Effector memory CD4-positive, alpha-beta T cell (primary cell): ENCODE measurements at places on chromosomes 11 and 22.

- no peak for DNase-seq
Measured at GRCh38 chr11:112864672-112865071, 96.5 kb upstream of the NCAM1 start.

- no peak for DNase-seq
Measured at GRCh38 chr11:69874178-69874983, 55.2 kb upstream of the FGF3 start.

GRCh38 chr11:123040111-123040432, 21.9 kb downstream of the HSPA8 start:
- DNase-seq = no peak

DNA sequence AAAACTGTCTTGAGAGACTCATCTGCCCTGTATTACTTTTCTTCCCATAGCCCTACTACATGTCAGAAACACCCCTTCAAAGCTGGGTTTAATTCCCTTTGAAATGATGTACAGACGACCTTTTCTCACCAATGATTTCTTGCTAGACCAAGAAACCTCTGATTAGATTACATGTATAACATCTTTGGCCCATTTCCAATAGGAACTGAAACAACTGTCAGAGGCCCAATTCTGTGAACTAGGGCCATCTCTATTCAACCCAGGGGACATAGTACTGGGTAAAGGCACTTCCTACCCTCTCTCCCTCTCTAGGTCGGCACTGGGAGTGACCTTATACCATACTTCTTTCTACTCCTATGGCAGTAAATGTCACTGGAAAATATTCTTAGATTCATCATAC, 19.4 kb downstream of the NPAT start:
- no peak for DNase-seq

DNA sequence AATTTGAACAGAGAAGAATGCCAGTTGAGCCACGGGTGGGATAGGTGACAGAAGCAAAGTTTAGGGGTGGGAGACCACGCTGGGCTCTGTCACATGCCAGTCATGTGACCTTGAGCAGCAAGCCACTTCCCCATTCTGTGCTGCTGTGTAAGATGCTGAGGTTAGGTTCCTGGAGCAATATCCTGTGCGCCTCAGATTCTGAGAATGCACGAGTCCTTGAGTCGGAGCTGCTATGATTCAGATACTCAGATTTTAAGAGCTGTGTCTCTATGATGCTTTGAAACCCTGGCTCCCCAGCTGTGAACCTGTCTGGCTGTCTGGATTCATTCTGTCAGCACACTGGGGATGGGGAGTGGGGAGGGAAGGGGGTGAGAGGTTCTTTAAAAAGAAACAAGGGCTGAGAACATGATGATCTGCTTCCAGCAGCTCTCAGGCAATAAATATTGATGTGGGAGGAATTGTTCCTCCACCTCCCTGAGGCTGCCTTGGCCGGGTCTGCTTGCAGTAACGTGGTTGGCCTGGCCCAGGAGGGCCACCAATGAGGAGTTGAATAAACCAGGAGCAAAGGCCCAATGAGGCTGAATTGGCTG, 24.0 kb downstream of the SLCO2B1 start:
- no peak for DNase-seq

GRCh38 chr11:72391638-72392423, 42.5 kb downstream of the CLPB start:
- no peak for DNase-seq

GRCh38 chr11:88657076-88657738, 319.7 kb upstream of the CTSC start:
- DNase-seq = no peak

- DNase-seq = no peak
Measured at GRCh38 chr11:15361316-15361715, 246.6 kb downstream of the INSC start.

DNA sequence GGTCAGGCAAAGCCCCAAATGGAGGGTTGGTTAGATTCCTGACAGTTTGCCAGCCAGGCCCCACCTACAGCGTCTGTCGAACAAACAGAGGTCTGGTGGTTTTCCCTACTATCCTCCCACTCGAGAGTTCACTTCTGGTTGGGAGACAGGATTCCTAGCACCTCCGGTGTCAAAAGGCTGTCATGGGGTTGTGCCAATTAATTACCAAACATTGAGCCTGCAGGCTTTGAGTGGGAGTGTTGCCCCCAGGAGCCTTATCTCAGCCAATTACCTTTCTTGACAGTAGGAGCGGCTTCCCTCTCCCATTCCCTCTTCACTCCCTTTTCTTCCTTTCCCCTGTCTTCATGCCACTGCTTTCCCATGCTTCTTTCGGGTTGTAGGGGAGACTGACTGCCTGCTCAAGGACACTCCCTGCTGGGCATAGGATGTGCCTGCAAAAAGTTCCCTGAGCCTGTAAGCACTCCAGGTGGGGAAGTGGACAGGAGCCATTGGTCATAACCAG, 4.7 kb upstream of the TTC36 start:
- no peak for DNase-seq

GRCh38 chr22:33578752-33579151, 341.5 kb downstream of the LARGE1 start:
- DNase-seq = no peak

GRCh38 chr11:33256031-33256812, 959 bp upstream of the HIPK3 start:
- no peak for DNase-seq

- no peak for DNase-seq
Measured at GRCh38 chr11:47533690-47534151, 19.2 kb downstream of the CELF1 start.

- no peak for DNase-seq
Measured at GRCh38 chr11:67252831-67253239, 13.4 kb upstream of the GRK2 start.

GRCh38 chr11:64884019-64884418, 5.6 kb upstream of the EHD1 start:
- DNase-seq = no peak

DNA sequence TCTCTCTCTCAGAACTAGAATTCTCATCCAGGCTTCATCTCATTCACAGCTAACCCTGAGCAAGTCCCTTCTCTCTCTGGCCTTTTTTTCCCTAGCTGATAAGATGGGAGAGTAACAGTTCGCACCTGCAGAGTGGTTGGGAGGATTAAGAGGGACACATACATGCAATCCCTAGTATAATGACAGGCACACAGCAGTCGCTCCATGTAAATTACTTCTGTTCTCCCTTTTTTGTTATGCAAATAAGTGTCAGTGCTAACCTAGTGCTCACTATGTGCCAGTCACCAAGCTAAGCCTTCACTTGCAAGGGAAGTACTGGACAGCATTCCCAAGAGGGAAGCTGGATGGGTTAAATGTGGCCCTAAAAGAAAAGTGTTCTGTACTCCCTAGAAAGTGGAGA, 63.4 kb downstream of the TENM4 start:
- no peak for DNase-seq

- DNase-seq = no peak
Measured at GRCh38 chr22:28064920-28065319, 145.9 kb upstream of the PITPNB start.

- no peak for DNase-seq
Measured at GRCh38 chr11:117218133-117218915, 13.5 kb downstream of the PCSK7 start.

GRCh38 chr11:100068116-100068515, 619.0 kb upstream of the ARHGAP42 start:
- DNase-seq = no peak

DNA sequence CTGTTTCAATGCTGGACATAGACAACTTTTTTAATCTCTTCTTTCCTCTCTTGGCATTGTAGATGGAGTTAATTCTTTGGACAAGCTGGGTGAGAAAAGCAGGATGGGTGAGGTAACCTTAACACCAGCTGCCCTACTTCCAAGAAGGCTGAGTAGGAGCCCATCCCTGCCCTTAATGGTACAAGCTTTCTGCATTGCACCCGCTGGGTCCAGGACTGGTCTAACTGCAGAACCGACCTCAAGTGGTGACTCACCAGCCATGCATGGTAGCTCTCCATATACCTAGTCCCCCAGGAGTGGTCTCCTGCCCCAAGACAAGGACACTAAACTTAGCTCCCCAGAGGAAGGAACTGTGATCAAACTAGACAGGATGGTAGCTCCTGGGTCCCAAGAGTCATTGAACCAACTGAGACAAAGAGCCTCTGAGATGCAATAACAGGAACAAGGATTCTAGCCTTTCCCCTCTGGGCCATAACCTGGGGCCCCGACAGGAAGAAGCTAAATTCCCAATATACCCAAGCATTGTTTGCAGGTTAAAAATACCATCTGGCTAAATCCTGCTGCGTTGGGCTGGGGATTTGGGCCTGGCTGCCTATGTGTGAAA, 32.1 kb downstream of the RPL27A start:
- no peak for DNase-seq

DNA sequence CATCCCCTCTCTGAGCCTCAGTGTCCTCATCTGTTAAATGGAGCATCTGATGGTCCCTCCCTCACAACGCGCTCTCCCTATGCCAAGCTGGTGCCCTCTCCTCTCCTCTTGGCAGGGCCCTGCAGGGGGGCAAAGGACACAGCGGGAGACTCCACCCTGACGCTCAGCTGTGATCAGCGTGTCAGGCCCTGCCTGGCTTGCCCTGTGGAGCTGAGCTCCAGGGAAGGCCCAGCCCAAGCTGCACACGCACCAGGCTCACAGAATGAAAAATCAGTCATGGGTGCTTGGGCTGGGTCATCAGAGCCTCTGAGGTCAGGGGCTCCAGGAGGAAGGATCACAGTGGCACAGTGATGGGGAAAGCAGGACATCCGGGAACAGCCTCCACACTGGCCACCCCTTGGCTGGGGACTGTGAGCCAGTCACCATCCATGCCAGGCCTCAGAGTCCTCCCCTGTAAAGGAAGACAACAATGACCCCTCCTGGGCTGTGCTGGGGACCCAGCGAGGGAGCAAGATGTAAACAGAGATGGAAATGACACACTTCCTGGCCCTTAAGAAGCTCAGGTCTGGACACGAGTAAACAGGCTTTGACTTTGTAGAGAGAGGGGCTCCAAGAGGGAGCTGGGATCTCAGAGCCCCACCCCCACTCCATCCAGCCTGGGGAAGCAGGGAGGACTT, 36.6 kb downstream of the RPL3 start:
- no peak for DNase-seq

DNA sequence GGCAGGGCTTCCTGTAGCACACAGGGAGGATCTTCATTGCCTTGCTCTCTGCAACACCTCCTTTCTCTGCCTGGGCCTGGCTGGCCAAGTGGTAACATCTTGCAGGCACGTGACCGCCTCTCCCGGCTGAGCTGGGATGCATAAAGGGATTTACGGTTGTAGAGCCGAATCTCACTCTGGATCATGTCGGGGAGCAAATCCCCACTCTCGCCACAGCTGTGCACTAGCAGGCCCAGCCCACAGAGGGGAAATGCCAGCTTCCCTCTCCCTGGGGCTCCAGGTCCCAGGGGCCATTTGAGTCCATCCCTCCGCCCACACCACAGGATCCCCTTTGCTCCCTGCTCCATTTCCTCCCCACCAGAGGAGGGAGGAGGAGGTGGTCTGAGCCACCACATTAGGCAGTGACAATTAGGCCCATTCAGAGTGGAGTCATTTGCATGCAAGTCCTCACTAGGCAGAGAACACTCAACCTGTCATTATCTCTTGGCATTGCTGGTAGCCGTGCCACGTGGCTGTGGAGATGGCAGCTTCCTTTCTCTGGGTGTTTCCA, 196.7 kb downstream of the DSCAML1 start:
- DNase-seq = no peak

GRCh38 chr22:21014202-21014725, 701 bp upstream of the P2RX6 start:
- DNase-seq = peak; percentile 79

- DNase-seq = no peak
Measured at GRCh38 chr22:26587991-26588613, 1.8 kb downstream of the TPST2 start.

- DNase-seq = no peak
Measured at GRCh38 chr11:86988351-86988881, 33.2 kb upstream of the FZD4 start.

- no peak for DNase-seq
Measured at GRCh38 chr11:117934526-117935307, 5.5 kb upstream of the TMPRSS13 start.

GRCh38 chr11:24264868-24265267, 232.0 kb upstream of the LUZP2 start:
- no peak for DNase-seq

GRCh38 chr11:111796696-111797095, 30.5 kb upstream of the PPP2R1B start:
- DNase-seq = no peak

DNA sequence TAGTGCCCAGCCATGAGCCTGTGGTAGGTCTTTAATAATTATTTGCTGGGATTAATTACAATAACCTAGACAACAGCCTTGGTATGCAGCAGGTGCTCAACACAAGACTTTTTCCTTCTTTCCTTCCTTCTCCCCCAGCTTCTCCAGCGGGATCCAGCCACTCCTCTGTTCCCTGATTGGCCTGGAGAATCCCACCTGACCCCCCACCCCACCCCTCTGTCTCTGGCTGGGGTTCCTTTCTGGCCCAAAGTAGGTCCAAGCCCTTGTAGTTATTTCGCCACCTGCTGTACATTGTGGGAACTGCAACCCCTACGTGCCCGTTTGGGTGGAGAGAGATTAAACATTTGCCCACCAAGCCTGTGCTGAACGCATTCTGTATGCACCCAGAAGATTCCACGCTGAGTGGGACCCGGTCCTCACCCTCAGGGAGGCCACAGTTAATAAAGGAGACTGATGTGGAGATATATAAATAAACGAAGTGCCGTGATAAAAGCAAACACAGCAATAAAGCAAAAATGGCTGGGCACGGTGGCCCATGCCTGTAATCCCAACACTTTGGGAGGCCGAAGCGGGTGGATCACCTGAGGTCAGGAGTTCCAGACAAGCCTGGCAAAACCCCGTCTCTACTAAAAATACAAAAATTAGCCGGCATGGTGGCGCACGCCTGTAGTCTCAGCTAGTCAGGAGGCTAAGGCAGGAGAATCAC, 32.1 kb upstream of the DGKZ start:
- peak; percentile 50 for DNase-seq

DNA sequence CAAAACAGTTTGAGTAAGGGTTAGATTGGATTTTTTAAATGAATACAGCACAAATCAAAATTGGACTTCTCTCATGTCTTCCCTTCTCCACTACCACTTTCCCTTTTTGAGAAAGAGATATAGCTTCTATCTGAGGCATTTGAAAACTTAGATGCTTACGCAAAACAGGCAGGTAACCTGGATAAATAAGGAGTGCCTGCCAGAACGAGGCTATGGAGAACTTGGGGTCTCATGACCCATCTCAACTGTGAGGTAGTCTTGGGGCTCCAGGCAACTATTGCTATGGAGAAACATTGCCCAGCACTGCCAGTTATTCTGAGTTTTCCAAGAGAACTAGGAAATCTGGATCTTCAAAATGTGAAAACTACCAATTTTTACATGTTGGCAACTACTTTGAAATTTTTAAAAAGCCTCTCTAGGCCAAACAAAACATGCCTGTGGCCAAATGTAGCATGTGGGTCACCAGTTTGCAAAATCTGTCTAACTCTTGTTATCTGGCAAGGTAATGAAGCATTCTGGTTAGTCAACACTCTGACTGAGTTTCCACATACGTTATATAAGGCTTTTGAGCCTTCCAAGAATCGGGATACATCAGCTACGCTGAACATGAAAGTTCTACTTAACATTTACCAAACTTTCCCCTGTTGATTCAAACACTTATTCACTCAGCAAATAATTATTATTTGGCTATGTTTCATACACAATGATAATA, 752.7 kb downstream of the KCNA4 start:
- DNase-seq = no peak

GRCh38 chr22:39729141-39729934, 158.8 kb downstream of the CACNA1I start:
- DNase-seq = no peak

GRCh38 chr11:132980670-132981069, 551.6 kb downstream of the OPCML start:
- no peak for DNase-seq

- DNase-seq = no peak
Measured at GRCh38 chr22:49147617-49148175, 680.0 kb downstream of the BRD1 start.

GRCh38 chr11:61077936-61078335, 24.4 kb upstream of the CD5 start:
- DNase-seq = no peak
